Stimulated activated naive CD4-positive, alpha-beta T cell treated with Interleukin-2 at 50 U/mL for 16 hours (primary cell): ENCODE measurements at places on chromosomes 16 and 17.

DNA sequence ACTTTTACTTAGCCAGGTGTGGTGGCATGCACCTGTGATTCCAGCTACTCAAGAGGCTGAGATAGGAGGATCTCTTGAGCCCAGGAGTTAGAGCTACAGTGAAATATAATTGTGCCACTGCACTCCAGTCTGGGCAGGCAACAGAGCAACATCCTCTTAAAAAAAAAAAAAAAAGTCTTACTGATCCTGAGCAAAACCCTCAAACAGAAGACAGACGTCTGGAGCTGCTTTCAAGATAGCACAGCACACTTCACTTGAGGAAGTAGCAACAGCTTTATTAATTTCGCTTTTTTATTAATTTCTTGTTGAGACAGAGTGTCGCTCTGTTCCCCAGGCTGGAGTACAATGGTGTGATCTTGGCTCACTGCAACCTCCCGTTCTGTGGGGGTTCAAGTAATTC lies 10.2 kb upstream of the GGA2 start:
- DNase-seq: no peak

- no peak for DNase-seq
Observed at GRCh38 chr16:14203166-14203565, 132.0 kb downstream of the MRTFB start.

DNA sequence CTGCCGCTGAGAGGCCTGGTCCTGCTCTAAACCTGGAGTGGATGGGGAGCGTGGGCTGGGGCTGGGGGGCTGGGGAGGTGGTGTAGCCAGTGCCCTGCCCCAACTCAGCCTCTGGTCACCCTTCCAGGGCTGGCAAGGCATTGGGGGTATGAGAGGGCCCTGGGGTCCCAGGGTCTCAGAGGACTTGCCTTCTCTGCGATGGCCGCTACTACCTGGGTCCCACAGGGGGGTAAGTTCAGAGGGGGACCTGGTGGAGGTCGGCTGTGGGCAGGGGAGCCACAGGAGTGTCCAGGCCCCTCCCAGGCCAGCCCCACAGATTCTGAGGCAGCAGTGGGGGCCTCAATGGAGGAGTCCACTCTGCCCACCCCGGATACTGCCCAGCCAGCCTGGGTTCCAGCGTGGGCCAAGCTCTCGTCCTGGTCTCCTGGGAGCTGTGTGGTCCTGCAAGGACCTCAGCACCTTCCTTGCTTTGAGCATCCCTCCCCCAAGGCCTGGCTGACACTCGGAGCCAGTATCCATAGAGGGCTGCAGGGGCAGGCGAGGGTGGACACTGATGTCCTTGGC lies 20.5 kb downstream of the JPH3 start:
- DNase-seq: no peak

GRCh38 chr17:56723421-56723820 lies 110.3 kb downstream of the C17orf67 start:
- DNase-seq: no peak

- no peak for DNase-seq
Observed at GRCh38 chr17:77424585-77425344, 284.0 kb downstream of the SEC14L1 start.

DNA sequence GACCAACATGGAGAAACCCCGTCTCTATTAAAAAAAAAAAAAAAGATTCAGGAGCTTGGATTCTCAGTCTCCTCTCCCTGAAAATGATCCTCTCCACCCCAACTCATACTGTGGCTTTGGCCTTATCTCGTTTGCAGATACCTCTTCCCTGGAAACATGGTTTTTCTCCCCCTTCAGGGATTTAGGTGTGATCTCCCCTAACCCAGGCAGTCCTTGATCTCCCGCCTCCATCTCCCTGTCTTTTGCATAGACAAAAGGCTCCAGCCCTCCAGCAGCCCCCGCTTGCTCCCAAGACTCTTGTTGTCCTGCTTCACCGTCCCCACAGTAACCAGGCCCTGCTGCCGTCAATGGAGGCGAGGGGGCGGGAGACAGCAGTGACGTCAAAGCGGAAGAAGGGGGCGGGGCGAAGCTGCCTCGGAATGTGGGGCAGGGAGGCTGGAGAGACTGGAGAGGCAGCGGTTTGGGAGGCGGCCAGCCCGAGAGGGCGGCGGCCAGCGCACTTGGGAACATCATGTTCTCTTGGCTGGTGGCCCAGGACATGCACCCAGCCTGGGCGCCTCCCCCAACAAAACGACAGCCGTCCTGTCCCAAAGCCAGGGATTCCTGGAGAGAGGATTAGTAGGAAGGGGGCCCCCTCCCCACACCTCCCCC lies 1.9 kb upstream of the PER1 start:
- DNase-seq: peak; percentile 81

GRCh38 chr16:17776888-17777287 lies 306.1 kb upstream of the XYLT1 start:
- DNase-seq: no peak

- DNase-seq: no peak
Observed at GRCh38 chr16:78884204-78884603, 716.3 kb downstream of the MAF start.

GRCh38 chr17:79711715-79712305 lies 18.9 kb upstream of the ENPP7 start:
- DNase-seq: no peak

- no peak for DNase-seq
Observed at GRCh38 chr16:67543582-67543981, 15.0 kb downstream of the RIPOR1 start.

GRCh38 chr16:87465306-87465705 lies 27.5 kb downstream of the ZCCHC14 start:
- no peak for DNase-seq

DNA sequence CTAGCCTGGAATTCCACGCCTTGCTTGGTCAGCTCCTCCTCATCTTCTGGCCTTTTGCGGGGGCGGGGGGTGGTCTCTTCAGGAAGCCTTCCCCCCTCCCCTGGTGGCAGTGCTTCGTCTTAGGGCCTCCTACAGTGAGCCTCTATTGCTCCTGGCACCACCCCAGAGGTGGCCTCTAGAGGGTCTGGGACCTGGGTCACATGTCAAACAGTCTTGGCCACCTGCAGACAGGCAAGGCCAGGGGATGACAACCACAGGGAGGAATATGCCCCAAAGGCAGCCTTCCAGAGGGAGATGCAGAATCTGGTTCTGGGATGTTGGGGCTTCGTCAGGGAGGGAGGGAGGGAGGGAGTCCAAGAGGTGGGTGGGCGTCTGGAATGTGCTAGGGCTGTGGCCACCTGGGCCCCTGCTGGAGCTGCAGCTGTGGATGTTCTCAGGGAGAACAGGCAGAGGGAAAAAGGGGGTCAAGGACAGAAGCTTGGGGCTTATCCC lies 50.6 kb downstream of the SMPD3 start:
- no peak for DNase-seq

- DNase-seq: no peak
Observed at GRCh38 chr17:58324056-58324408, 4.6 kb downstream of the TSPOAP1 start.

GRCh38 chr17:47692895-47693730 lies 848 bp upstream of the TBKBP1 start:
- DNase-seq: no peak

DNA sequence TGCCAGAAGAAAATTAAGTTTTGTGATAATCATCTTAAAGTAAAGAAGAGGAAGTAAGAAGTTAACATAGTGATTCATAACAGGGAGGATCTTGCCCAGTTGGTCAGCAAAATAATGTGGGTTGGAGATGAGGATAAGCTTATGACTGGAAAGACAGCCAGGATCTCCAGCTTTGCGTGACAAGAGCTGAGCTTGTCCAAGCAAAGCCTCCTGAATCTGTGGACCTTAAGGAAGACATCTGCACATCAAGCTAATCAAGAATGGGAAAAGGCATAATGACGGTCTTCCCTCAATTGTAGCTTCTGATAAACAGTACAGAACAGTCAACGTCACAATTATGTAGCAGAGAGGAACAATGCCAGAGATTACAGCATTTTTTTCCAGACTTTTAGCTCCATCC lies 744.7 kb upstream of the GOT2 start:
- no peak for DNase-seq

GRCh38 chr16:8959921-8960787 lies 3.6 kb downstream of the USP7 start:
- DNase-seq: no peak

GRCh38 chr16:50839356-50839755 lies 97.5 kb downstream of the CYLD start:
- no peak for DNase-seq

DNA sequence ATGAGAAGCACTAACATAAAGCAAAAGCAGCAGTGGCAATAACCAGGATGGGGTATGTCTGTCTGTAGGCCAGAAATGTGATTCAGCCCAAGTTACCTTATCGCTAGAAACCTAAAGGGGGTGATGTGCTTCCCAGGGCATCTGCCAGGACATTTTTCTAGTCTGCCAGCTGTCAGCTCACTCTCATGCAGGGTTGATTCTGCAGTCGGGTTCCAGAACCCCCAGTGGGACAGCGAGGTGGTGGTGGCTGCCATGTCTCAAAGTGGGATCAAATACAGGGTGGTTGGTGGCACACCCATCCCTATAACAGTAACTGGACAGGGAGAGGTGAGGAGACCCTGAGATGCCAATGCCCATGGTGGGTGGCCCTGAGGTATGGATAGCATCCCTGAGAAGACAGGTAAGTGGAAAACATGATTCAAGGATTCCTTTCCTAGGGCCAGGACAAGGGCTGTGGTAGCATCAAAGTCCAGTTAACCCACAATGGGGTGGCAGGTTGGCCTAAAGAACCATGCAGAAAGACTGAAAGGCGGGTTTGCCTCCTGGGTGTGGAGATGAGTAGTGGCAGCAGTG lies 84.3 kb downstream of the TNFRSF13B start:
- no peak for DNase-seq

GRCh38 chr17:42508426-42509165 lies 27.4 kb upstream of the NAGLU start:
- DNase-seq: no peak

DNA sequence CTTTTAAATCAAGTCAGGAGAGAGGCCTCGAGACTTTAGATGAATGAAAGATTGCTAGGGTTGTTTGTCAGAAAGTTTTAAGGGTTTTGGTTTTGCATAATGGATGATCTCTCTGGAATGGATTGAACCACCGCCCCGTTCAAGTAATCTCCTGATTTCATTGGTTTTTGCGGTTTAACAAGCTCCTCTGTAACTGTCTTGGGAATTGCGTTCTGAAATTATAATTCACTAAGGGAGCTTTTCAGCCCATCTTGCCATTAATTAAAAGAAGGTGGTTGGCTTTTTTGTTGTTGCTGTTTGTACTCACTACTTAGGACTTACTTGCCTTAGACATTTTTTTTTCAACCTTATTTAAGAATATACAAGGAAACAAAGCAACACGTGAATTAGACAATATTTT lies 8.8 kb downstream of the HS3ST4 start:
- no peak for DNase-seq

DNA sequence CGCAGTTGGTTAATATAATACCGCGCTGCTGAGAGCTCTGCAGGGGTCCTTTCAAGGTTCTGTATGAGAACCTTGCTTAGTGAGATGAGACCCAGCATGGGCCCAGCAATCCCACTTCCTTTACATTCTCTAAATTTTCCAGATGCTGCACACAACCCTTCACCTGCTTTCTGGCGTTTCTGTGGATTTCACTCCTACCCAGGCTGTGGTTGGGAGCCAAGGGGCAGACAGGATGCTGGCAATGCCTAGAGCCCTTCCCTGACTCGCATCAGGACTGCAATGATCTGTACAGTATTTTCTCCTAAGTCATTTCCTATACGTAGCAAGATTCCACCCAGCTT lies 10.1 kb upstream of the PIPOX start:
- no peak for DNase-seq

DNA sequence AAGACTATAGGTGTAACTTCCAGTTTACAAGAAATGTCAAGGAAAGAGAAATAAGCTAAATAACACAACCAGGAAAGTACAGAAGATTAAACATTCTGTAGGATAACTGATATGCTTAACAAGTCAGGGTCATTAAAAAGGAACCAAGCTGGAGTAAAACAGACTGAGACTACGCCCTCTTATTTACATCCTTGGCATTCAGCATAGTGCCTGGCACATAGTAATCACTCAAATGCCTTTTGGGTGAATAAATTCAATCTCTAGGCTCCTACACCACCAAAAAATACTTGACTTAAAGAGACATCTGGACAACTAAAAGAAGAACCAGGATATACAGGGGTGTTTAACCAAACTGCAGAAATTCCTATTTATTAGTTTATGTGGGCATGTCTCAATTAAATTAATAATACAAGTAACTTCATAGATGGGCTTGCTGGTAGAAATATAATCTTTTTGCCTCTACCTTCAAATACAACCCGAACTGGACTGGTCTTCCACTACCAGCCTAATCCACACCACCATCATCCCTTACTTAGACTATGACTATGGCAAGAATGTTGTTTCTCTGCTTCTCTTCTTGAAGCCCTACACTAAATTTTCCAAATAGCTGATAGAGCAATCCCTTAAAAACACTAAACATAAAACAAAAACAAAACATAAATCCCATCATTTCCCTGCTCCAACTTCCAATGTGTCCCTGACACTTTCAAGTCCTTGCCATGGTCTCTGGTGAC lies 47.7 kb upstream of the ULK2 start:
- no peak for DNase-seq

DNA sequence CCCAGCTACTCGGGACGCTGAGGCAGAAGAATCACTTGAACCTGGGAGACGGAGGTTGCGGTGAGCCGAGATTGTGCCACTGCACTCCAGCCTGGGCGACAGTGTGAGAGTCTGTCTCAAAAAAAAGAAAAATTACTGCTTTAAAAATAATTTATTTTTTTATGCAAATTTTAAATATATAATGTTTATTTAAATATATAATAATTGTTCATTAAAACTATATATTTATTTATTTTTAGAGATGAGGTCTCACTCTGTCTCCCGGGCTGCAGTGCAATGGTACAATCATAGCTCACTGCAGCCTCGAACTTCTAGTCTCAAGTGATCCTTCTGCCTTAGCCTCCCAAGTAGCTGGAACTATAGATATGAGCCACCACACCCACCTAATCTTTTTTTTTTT lies 15.2 kb upstream of the DBNDD1 start:
- no peak for DNase-seq

DNA sequence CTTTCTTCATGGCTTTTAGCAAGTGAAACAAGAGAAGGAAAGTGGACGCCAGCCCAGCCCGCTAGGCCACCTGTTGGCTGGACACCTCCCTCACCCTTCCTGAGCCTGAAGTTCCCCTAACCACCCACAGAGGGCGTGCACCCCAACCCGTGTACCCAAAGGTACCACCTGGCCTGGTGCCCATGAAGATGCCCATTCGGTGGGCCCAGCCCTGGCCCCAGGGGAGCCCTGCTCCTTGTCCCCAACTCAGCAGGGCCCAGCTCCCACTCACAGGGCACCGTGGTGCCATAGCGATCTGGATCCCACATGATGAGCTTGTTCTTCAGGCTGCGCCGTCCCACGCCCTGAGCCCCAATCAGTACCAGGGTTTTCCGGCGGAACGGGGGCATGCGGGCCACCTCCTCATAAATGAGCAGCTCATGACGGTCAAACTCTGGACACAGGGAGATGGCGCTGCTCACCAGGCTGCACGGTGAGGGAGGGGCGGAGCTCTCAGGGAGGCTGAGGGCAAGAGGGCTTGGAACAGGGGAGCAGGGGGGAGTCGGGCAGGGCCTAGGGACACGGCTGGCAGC lies 26.8 kb downstream of the MPP2 start:
- DNase-seq: peak; percentile 22

- no peak for DNase-seq
Observed at GRCh38 chr17:8339540-8339939, at the start of gene ODF4. Gene ODF4, plus strand, starts transcription at chr17:8339840. Its CDS starts 212 bp downstream, at chr17:8340052.

GRCh38 chr16:1858189-1858865 lies 13.6 kb downstream of the MEIOB start:
- DNase-seq: no peak

- no peak for DNase-seq
Observed at GRCh38 chr16:1763521-1764511, 7.5 kb downstream of the NME3 start.
